Right atrium auricular region (tissue), 2 donors: ENCODE measurements at places on chromosomes 13 and 19. TPM values are rescaled to one million over a fixed set of nuclear protein-coding genes. Genes with fewer than 3 reads are reported as not detected.
A peak's percentile ranks its signal among the peaks of the same experiment; 100 is the strongest.

The ERICH4 gene
- not detected for total RNA-seq

The MZT1 gene
- 4.6 TPM for total RNA-seq

DNA sequence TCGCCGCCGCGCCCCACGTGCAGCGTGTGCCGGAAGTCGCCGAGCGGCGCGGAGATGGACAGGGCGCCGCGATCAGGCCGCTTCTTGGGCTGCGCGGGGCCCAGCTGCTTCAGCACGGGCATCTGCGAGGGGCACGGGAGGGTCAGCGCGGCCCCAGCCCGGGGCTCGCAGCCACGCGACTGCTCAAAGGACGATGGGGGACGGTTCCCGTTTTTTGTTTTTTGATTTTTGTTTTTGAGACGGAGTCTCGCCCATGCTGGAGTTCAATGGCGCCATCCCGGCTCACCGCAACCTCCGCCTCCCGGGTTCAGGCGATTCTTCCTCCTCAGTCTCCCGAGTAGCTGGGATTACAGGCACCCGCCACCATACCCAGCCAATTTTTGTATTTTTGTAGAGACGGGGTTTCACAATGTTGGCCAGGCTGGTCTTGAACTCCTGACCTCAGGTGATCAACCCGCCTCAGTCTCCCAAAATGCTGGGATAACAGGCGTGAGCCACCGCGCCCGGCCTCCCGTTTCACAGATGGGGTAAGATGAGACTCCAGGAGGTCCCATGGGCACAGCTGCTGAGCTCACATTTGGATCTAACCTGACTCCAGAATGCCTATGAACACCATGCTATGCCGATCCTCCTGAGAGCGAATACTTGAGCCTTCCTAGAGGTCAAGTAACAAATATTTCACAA, 2.0 kb upstream of the LENG9 start:
- no peak for DNase-seq

- peak; percentile 71 for DNase-seq
Observed at GRCh38 chr19:49119411-49120324, at the start of gene PPFIA3. PPFIA3 (plus strand) TSS chr19:49119544; CDS start chr19:49127874, 8,330 bp downstream.

The ZNF296 gene
- not detected for total RNA-seq

The SEMA6B gene
- total RNA-seq, result 10.8 TPM

DNA sequence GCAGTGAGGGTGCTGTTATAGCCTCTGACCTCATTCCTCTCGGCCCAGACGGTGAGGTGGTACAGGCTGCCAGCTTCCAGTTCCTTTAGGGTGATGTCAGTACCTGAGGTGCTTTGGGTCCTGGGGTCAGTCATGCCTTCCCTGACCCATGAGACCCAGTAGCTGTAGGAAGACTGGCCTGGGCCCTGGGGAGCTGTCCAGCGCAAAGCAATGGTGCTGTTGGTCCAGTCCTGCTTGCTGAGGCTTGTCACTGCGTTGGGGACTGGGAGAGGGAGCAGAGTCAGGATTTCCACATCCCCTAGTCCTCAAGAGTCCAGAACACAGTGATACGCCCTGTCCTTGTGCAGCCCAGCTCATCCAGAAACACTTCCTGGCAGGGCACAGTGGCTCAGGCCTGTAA, 10.7 kb downstream of the PTPRH start:
- DNase-seq, result no peak

DNA sequence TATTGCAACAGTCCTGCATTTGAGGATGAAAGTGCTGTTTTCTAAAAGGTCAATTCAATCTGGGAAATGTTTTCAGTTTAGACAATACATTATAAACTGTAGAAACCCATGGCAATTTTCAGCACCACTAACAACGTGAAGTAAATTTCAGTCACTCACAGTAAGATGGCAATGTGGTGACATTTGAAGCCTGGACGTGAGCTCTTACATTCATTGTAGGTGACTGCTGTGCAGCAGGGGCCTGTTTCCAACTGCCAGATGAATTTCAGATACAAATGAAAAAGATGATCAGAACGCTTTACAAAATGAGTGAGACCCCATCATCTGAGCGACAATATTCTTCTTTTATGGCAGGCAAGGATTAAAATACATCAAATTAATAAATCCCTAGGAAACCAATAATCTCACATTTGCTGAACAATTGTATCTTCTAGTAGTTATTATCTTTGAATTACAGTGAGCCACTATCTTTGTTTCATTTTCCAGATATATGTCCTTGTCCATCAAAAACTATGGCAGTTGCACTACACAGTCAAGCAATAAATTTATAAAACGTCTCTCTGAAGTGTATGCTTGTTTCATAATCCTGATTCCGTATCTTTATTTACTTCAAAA, 1816.8 kb downstream of the OLFM4 start:
- DNase-seq, result no peak

The ZC3H13 gene
- 21.0 TPM for total RNA-seq

DNA sequence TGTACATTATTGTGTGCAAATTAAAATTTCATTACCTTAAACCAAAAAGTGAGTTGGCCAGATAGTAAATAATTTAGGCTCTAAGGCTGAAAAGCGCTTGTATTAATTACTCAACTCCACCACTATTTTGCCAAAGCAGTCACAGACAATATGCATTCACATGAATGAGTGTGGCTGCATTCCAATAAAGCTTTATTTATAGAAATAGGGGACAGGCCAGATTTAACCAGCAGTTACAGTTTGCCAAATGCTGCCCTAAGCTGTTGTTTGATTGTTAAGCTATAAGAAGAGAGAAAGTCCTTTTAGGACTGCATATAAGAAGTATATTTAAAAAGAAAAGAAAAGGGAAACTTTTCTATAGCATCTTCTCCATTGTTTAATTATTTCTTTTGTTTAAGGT, 342.6 kb downstream of the ITGBL1 start:
- DNase-seq, result no peak

DNA sequence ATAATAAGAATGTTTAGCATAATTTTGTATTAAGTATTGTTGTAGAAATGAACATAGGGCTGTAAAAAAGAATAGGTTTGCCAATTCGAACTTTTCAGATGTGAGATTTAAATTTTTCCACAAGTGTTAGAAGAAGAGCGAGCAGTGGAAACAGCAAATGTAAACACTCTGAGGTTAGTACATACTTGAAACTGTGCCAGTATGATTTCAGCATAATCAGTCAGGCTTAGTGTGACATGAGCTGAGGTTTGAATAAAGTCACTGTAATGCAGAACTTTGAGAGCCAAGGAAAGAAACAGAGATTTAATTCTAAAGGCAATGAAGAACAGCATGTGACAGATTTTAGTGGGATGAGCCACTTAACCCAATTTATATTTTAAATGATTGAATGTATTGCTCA, 2166.4 kb downstream of the PCDH9 start:
- no peak for DNase-seq

DNA sequence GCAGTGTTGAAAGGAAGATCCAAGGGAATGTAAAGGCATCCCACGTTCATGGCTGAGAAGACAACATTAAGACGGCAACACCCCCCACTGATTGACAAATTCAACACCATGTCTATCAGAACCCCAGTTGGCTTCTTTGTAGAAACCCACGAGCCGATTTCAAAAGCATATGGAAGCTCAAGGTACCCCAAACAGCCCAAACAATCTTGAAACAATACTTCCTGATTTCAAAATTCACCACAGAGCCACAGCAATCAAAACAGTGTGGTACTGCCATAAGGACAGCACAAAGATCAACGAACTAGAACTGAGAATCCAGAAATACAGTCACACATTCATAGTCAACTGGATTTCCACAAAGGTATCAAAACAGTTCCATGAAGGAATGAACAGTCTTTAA, 6.2 kb downstream of the MIER2 start:
- no peak for DNase-seq

The KIRREL2 gene
- not detected for total RNA-seq

The KCNC3 gene
- total RNA-seq, result 2.0 TPM

- DNase-seq, result no peak
Observed at GRCh38 chr13:95724252-95724651, 47.3 kb downstream of the DNAJC3 start.

GRCh38 chr19:33260628-33261418, 35.2 kb upstream of the SLC7A10 start:
- no peak for DNase-seq

The ZNF99 gene
- not detected for total RNA-seq

DNA sequence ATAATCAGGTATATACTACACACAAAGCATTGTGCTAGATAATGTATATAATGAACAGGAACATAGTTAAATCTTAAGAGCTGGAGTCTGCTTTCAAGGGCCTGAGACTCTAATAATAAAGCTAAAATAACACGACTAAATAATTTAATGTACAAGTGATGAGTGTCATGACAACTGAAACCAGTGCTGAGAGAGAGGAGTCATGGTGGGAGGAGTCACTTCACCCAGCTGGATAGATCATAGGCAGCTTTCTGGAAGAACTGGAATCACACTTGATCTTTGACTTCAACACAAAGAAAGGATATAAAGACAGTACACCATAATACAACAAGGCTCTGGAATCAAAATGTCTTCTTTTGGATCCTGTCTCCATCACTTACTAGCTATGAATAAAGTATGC, 7.1 kb downstream of the RBM26 start:
- no peak for DNase-seq

The CPB2 gene
- total RNA-seq, result not detected

DNA sequence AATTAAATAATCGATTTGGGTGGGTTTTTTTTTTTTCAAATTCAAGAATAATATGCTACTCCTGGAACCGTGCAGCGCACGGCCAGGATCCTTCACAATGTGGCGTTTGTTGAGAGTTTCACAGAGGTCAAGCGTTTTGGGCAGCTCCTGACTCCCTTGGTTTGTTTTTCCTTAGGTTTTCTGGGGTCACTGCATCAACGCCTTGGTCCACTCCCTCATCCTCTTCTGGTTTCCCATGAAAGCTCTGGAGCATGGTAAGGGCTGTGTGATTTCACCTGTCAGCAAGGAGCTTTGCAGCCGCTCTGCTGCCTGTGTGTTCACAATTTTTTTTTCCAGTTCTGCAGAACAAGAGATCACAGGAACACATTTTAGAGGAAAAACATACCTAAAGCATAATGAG, 212.4 kb downstream of the SHISA2 start:
- DNase-seq, result no peak

The FBXO17 gene
- total RNA-seq, result 5.7 TPM

- DNase-seq, result no peak
Observed at GRCh38 chr19:42467183-42467760, 24.5 kb upstream of the CXCL17 start.

GRCh38 chr13:34412817-34413375, 529.2 kb upstream of the NBEA start:
- no peak for DNase-seq

DNA sequence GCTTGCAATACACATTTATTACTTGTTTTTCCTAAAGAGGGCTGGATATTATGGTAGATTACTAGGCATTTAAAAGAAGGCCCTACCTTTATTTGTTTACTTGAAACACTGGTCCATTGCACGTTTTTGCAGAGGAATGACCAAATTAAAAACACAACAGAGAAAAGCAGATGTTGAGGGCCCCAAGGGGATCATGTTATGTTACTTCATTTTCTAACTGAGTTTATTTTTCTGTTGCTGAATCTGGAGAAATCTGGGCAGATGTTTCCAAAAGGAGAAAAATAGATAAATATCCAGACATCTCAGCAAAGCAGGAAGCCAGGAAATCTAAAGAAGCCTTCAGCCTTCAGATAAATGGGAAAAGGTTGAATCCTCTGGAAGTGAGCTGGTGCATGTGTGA, 353.0 kb downstream of the NDFIP2 start:
- no peak for DNase-seq

DNA sequence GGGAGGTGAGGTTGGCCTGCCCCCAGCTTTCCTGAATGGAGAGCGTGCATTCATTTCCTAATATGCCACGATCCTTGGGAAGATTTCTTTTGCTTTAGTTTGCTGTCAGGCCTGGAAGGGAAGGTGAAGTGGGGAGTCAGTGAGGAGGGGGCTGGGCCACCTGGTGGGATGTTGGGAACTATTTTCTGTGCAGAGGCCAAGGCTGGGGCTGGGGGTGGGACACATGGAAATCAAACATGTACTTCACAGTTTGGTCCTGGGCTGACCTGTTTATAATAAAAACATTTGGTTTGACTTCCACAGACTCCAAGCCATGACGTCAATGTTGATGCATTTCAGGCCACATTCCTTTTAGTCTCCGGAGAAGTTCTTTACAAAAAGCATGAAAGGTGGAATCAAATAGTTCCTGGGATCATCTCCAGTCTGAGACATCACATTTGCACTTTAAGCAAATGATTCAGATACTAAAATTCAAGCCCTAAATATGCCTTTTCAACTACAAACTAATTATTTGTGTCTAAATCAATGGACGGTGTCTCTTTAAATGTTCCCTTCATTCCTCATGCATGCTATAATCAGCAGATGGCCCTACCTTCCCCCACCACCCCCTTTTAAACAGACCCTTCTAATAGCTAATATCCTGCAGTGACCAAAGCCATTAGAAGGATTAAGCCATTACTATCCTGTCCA, 41.5 kb upstream of the MEDAG start:
- DNase-seq, result no peak

DNA sequence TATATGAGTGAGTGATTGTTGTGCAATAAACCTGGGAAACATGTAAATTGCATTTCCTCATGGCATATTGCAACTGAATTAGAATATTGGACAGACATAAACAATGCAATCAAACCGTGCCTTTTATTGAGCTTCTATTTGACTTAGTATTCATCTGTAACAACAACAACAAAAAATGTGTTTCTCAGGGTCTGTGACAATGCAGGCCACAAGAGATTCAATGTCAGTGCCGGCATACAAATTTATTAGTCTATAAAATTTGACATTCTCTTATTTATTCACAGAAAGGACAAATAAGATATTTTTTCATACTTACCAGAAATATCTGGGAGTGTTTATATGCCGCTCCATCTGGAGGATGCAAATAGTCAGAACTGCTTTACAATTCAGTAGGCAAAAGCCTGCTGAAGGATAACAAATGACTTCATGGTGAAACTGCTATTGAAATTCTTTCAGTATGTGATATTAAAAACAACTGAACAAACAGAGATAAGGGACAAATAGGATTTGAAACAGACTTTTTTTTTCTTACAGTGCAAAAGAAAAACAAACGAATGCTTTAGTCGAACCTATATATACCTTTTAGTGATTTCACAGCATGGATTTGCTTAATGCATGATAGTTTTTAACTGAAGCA, 77.2 kb downstream of the DACH1 start:
- DNase-seq, result no peak

DNA sequence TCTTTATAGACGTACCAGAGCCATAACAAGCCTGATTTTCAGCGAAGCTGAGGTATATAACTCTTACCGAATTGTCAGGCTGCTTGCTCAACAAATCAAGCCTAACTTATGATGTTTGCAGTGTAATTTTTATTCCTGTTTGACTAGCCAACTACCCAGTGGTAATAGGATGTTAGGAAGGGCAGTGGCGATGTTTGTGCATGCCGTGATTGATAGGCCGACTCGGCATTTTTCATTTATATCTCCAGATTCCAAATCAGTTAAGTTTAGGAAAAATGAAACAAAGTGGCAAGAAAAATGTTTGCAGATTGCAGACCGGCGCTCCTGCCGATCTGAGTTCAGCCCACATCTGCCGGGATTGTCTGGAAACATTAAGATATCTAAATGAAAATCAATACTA, 401.6 kb upstream of the ZNF507 start:
- DNase-seq, result no peak

The PSG11 gene
- total RNA-seq, result not detected
